Myocyte (in vitro differentiated cells): ENCODE measurements at places on chromosomes 6 and 20. TPM values are rescaled to one million over a fixed set of nuclear protein-coding genes. Genes with fewer than 3 reads are reported as not detected.

DNA sequence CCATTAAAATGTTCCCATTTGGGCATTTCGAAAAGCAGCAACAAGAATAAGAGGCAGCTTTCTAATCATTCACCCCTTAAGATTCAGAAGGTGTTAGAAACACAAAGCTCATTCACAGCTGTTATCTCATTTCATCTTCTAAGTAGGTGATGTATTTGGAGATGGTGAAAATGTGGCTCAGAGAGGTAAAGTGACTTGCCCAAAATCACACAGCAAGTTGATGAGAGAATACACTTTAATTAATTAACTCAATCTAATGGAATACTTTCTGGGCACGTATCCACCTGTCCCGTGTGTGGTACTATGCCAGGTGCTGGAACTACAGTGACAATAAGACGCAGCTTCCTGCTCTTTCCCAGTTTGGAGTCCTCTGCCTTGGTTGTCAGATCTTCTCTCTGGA, 147.4 kb upstream of the LRFN2 start:
- no peak for DNase-seq

Gene GTF2H4
- total RNA-seq = 5.5 and 7.3 TPM in 2 replicates

GRCh38 chr6:56246881-56247653, at the start of gene COL21A1:
COL21A1 (minus strand) TSS chr6:56247580; CDS start chr6:56182618, 64,962 bp downstream.
- no peak for DNase-seq

Gene ADTRP
- 0.26 and 1.2 TPM in 2 replicates for total RNA-seq

DNA sequence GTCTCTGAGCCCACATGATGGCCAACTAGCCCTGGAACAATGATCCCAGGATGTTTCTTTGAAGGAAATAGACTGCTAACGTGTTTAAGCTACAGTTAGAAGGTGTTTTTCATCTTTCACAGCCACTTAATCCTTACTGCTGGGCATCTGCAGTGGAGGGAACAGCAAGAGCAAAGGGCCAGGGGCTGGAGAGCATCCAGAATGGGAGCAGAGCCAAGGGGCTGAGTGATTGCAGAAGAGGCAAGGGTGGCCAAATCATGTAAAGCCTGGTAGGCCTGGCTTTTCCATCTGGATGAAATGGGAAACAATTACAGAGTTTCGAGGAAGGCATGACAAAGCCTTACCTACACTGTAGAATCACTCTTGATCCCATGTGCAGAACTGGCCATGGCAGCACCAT, 18.7 kb upstream of the LAMP5 start:
- no peak for DNase-seq

Gene APOM
- 2.9 and 4.2 TPM in 2 replicates for total RNA-seq

Gene NT5DC1
- 13.1 and 13.2 TPM in 2 replicates for total RNA-seq

Gene KCNS1
- total RNA-seq = not detected in 2 replicates

Gene PERP
- total RNA-seq = 0.42 and 0.70 TPM in 2 replicates

- DNase-seq = peak; percentile 13
Observed at GRCh38 chr20:20820104-20820503, 107.7 kb upstream of the RALGAPA2 start.

DNA sequence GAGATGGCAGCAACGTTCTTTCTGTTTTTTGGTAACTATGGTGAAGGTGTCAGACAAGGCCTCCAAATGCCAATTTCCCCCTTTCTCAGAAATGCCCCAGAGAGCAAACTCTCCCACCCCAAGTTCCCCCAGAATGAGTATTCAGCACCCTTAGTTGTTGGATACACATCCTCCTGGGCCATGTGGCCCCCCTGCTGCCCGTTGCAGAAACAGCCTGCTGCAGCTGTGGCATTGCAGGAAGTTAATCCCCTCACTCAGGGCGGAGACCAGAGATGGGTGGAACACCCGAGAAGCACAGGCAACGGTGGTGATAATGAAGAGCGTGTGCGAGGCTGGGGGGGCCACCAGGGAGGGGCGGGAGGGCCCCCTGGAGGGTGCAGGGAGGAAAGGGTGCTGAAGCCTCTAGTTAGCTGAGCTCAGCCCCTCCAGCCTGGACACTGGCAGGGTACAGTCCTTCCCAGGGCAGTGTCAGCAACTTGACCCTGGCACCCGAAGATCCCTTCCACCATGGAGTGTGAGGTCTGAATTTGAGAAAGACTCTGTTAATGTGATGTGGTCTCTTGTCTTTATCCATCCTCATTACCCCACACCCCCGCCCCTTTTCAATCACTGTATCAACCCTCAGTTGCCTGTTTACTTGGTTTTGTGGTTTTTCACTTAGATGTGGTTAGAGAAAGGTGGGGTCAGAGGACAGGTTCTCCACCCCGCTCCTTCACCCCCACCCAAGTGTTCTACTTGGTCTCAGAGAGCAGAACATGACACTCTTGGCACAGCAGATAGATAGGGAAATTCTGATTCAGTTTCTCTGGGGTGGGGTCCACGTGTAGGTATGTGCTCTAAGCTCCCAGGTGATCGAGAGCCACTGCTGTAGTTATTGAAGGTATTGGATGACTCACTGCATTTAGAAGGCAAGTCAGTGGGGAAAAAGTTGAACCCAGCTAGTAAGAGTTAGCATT, 208.8 kb upstream of the SUPT3H start:
- DNase-seq = no peak

DNA sequence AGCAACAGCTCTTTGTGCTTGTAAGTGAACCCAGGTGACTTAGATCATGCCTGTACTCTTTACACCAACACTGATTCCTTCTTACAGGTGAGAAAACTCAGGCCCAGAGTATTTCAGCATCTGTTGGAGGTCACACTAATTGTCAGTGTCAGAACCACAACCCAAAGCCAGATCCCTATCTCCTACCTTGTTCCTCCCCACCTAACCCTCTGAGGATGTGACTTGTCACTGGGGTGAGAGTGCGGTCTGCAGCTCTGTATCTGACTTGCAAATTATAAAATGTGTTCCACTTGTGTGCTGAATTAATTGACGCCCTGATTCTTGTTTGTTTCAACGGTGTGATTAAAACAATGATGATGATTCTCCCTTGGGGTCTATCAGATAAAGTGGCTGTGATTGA, 232.5 kb upstream of the KCNG1 start:
- DNase-seq = no peak

- no peak for DNase-seq
Observed at GRCh38 chr20:62778601-62779416, 17.5 kb upstream of the MRGBP start.
